Foreskin keratinocyte (primary cell): ENCODE measurements at places on chromosomes 11 and 22. TPM values are rescaled to one million over a fixed set of nuclear protein-coding genes. Genes with fewer than 3 reads are reported as not detected.

ALG12 gene
- total RNA-seq = 12.7 and 15.4 TPM in 2 replicates

DNA sequence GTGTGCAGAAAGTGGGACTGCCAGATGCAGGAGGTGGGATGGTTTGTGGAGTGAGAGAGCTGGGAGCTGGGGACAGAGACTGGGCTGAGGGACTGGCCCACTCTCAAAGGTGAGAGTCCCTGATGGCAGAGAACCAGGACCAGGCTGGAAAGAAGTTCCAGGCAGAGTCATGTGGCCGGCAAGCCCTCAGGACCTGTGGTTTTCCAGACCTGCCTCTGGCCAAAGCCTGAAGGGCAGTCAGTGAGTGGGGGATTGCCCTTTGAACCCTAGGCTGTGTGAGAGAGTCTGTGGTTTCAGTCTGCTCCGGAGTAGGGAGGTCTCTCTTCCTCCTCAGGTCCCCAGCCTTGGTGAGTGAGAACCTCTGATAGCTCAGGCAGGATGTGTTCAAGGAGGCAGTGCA, 17.0 kb downstream of the KCNC1 start:
- no peak for DNase-seq

GGA1 gene
- total RNA-seq = 32.9 and 37.6 TPM in 2 replicates

GRCh38 chr11:1964955-1965354, 17.8 kb downstream of the MRPL23 start:
- DNase-seq = no peak

DNA sequence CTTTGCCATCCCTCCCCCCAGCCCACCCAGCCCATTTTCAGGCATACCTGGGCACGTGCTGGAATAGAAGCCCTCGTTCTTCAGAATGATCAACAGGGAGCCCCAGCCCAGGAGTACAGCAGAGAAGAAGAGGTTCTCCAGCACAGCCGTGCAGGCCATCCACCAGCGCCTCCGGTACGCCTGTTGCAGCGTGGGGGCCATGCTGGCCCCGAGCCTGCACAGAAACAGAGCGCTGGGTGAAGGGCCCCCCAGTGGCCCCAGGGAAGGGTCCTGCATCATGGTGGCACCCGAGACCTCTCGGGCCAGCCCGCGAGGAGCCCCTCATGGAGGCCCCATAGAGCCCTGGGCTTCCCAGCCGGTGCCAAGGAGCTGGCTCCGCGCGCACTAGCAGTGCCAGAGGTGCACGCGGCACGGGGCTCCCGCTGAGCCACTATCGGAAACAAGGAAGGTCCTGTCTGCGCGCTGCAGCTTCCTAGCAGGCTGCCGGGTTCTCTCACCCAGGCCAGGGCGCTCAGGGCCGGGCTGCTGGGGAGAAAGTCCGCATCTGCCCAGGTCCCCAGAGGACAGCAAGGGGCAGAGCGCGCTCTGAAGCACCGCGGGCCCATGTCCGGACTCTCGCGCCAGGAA, 1.5 kb downstream of the SLC43A1 start:
- no peak for DNase-seq

GRCh38 chr11:115168229-115168671, 336.0 kb downstream of the CADM1 start:
- DNase-seq = peak; percentile 45

- DNase-seq = no peak
These were observed 76.8 kb upstream of the VPREB1 start for GRCh38 chr22:22167791-22168189.

GRCh38 chr11:31199378-31199777, 170.2 kb downstream of the DCDC1 start:
- DNase-seq = no peak

- peak; percentile 86 for DNase-seq
These were observed 4.7 kb downstream of the KLHL35 start for GRCh38 chr11:75428281-75428724.

C22orf31 gene
- not detected in 2 replicates for total RNA-seq

E2F8 gene
- 4.4 and 5.4 TPM in 2 replicates for total RNA-seq

GRCh38 chr11:8067929-8068575, 13.0 kb upstream of the TUB start:
- DNase-seq = no peak

DEFB131B gene
- not detected in 2 replicates for total RNA-seq

MAPK8IP1 gene
- 0.78 and 1.0 TPM in 2 replicates for total RNA-seq

GRCh38 chr11:120179057-120179672, 31.7 kb upstream of the OAF start:
- DNase-seq = no peak

KRTAP5-7 gene
- not detected in 2 replicates for total RNA-seq

DNA sequence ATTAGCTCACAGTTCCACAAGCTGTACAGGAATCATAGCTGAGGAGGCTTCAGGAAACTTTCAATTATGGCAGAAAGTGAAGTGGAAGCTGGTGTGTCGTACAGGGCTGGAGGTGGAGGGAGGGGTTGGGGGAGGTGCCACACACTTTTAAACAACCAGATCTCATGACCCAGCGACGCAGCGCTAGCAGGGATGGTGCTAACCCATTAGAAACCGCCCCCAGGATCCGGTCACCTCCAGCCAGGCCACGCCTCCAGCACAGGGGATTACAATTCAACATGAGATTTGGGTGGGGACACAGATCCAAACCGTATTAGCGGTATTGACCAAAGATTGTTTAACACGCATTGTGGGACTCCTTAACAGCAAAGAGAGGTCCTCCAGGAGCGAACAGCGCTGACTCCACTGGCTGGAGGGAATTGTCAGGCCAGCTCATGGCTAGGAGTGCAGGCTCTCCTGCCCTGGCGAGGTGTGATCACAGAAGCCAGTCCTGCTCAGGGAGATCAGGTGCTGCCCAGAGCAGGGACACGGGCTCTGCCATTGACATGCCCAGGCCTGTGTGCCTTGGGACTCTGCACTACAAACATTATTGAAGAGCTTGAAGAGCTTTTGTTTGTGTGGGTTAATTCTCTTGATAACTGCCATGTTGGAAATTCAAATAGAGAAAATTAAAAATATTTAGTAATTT, 215.3 kb downstream of the TBC1D22A start:
- peak; percentile 23 for DNase-seq

DNA sequence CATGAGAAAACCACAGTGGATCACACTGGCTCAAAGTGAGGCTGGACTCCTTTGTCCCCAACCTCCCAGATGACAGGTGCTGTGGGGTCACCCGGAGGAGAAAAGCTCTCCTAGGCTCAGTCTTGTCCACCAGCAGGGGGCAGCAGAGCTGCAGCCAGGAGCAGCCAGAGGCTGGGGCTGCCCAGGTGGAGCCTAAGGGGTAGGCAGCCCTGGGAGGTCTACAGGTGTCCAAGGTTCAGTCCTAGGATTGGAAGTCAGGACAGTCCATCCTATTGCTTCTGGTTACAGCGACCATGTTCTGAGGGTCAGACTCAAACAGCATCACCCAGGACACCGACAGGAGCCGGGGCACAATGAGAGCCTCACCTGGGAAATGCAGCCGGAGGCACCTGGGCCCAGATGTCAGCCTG, 77.6 kb upstream of the IGLL5 start:
- DNase-seq = no peak

GRCh38 chr22:17120281-17120680, 879 bp downstream of the TMEM121B start:
- no peak for DNase-seq

- no peak for DNase-seq
These were observed 290.2 kb downstream of the SWAP70 start for GRCh38 chr11:9953994-9954626.

- no peak for DNase-seq
These were observed 20.5 kb downstream of the ZNF280B start for GRCh38 chr22:22487869-22488597.

SLC5A1 gene
- total RNA-seq = 0.10 TPM in 1 of 2 replicates, not detected in the other

DNA sequence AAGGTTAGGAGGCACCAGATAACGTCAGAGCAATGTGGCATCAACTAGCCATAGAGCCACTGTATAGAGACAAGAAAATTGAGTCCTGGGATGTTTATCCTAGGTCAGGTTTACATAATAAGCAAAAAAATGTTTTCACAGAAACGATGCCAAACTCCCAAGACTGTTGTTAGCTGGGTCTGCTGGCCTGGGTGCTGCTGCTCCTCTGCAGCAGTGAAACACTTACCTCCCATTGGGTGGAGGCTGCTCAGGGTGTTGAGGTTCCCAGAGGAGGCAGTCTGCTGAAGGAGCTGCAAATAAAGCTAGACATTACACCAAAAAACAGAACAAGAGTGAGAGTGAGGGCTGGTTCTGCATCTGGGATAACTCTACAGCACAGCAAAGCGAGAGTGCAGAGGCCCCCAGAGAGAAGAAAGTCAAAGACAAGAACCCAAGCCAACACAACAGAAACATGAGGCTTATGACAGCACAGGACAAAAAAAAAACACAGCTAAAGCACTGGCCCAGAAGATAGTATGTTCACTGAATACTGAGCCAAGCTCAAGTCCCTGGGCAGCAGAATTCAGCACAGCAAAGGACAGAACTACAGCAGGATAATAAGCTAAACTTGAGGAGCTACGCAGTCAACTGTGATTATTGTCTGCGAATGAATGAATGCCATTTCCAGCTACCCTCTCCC, 29.9 kb upstream of the RAPSN start:
- DNase-seq = no peak

IGF2 gene
- under 0.01 and 0.14 TPM in 2 replicates for total RNA-seq

DNA sequence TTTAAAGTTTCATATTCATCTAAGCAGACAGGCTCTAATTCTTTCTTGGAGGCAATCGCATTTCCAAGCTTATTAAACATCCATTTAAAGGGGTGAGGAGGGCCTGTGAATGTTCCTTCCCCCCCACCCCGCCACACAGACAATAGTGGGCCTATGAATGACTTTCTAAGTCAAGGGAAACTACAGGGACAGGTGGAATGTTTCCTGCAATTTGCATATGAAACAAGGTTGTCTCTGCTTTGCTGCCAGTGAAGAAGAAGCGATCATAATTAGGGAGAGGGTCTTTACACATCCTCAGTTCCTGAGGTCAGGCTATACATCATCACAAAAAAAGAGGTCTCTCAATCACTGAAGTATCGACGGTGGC, 127.9 kb upstream of the OPCML start:
- no peak for DNase-seq

MMP1 gene
- total RNA-seq = 34.4 and 62.3 TPM in 2 replicates

GRCh38 chr11:19323502-19323901, 82.8 kb upstream of the E2F8 start:
- no peak for DNase-seq

- no peak for DNase-seq
These were observed 935.7 kb downstream of the BRD1 start for GRCh38 chr22:48891688-48892577.

SCGB1C1 gene
- total RNA-seq = not detected in 2 replicates

DRICH1 gene
- 0.11 TPM in 1 of 2 replicates, not detected in the other for total RNA-seq

DNA sequence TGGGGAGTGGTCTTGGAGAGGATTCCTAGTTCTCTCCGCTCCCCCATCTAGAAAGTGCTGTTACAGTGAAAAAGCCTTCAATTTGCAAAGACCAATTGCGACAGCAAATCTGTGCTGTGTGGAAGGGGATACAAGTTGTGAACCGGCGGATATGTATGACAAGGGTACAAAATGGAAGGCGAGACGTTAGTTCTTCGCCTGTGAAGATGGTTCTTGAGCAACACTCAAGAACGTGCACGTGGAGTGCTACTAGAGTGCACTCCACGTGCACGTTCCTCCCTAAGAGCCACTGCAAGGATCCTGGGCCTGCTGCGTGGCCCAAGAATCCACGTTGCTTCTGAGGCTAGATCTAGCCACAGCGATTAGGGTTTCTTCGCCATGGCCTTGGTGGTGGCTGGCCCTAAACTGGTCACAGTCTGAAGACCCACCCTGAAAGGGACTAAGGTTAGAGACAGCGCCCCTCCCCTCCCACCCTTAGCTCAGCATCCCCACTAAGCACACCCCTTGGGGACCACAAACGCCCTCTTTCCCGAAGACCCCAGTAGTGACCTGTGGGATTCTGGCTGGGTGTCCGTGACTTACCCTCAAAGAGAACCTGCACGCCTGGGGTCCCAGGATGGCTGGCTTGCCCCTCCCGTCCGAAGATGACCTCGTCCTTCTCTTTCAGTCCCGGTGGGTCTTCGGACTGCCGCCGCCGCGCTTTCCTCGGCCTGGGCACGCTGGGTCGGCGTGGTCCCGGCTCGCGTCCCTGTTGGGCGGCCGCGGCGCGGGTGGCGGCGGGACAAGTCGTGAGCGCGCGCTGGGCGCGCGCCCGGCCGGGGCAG, 519 bp upstream of the PDE3B start:
- no peak for DNase-seq

NAALAD2 gene
- total RNA-seq = 0.04 and 0.17 TPM in 2 replicates

GRCh38 chr22:30224161-30224857, 22.2 kb downstream of the LIF start:
- peak; percentile 85 for DNase-seq

DNA sequence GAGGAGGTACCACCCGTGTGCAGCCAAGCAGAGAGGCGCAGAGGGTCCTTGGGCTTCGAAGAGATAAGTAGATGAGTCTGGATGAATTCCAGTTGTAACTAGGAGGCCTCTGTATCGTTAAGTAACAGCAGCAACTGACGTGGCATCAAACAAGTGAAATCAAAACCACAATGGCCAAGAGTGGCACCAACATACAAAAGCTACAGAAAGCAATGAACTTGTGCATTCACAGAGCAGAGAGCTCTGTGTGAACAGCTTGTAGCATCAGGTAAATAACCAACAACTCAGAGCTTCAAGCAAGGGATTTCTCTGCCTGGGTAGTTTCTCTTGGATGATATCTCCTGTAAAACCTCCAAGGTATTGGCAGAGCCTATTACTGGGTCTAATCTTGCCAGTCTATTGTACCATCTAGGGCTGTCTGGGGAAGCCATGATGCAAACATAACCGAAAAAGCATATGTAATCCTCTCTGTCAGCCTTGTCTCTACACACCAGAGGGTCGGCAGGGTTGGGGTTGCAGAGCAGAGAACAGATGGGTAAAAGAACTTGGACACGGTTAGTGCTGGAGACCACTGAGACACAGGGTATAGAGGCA, 83.1 kb upstream of the USP47 start:
- DNase-seq = no peak

DNA sequence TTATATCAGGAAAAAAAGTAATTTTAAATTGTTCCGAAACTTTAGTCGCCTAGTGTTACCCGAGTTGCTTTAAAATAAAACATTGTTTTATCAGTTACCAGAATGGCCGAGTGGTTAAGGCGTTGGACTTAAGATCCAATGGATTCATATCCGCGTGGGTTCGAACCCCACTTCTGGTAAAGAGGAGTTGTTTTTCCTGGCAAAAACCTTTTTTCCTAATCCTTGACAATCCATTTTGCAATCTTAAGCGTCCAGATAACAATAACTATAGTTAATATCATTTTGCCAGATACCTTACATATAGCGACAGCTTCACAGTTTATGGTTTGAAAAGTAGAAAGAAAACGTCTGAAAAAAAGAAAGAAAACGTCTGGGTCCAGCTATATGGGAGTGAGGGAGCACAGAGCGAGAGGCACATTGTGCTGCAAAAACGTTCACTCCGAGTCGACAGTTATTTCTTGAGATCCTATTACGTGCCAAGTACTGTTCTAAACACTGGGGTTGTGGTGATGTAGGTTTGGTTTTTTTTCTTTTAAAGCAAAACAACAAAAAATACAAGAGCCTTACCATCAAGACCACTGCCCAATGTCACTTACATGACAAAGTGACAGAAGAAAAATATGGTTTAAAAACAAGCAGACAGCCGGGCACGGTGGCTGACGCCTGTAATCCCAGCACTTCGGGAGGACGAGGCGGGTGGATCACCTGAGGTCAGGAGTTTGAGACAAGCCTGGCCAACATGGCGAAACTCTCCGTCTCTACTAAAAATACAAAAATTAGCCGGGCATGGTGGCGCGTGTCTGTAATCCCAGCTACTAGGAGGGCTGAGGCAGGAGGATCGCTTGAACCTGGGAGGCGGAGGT, 40.6 kb downstream of the OR4D9 start:
- DNase-seq = peak; percentile 79

GALNT18 gene
- total RNA-seq = 35.1 and 36.0 TPM in 2 replicates

GRCh38 chr11:72234920-72235319, 9.1 kb downstream of the PHOX2A start:
- DNase-seq = no peak
